ENCODE measurements at places on chromosomes 16 and 17. TPM values are rescaled to one million over a fixed set of nuclear protein-coding genes. Genes with fewer than 3 reads are reported as not detected.

HSBP1 gene
- polyA plus RNA-seq = 32.2 TPM

GPR142 gene
- polyA plus RNA-seq = not detected

TNFSF13 gene
- 6.1 TPM for polyA plus RNA-seq

CRHR1 gene
- not detected for polyA plus RNA-seq

RAB26 gene
- polyA plus RNA-seq = not detected

ZNF469 gene
- polyA plus RNA-seq = not detected
